Activated naive CD4-positive, alpha-beta T cell treated with Interleukin-2 at 50 U/mL for 16 hours (primary cell): ENCODE measurements at places on chromosomes 2 and 18.

DNA sequence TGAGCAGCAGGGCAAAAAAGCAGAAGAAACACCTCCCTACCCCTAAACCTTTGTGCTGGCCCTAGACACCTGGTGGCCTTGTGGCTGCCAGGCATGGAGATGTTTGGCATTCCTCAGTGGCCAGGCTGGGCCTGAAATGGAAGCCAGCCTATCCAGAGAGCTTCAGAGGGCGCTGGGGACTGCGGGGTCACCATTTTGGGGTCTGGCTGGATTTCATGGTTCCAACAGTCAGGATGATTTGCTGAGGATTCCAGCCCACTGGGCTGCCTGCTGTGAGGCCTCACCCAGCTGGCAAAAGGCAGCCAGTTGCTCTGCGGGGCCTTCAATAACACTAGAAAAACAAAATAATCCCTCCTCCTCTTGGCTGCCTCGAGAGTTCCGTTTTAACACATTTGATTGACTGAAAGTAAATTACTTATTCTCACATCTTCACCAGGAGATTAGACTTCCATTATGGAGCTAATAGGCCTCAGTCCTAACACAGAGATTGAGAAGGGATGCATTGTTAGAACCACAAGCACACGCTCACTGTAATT lies 154.1 kb downstream of the EN1 start:
- DNase-seq = no peak

- DNase-seq = no peak
Observed at GRCh38 chr2:63049970-63050333, 678 bp upstream of the OTX1 start.

- DNase-seq = no peak
Observed at GRCh38 chr2:190765386-190766173, 115.0 kb upstream of the GLS start.

- DNase-seq = no peak
Observed at GRCh38 chr2:217787160-217787877, 215.5 kb downstream of the TNS1 start.

- peak; percentile 68 for DNase-seq
Observed at GRCh38 chr2:240586919-240587800, 626 bp downstream of the CAPN10 start.

GRCh38 chr2:122422384-122422991 lies 667.0 kb downstream of the TSN start:
- DNase-seq = no peak

GRCh38 chr2:229348128-229348527 lies 77.0 kb upstream of the PID1 start:
- DNase-seq = no peak

GRCh38 chr2:69242651-69243051 lies 144.4 kb downstream of the GFPT1 start:
- no peak for DNase-seq

DNA sequence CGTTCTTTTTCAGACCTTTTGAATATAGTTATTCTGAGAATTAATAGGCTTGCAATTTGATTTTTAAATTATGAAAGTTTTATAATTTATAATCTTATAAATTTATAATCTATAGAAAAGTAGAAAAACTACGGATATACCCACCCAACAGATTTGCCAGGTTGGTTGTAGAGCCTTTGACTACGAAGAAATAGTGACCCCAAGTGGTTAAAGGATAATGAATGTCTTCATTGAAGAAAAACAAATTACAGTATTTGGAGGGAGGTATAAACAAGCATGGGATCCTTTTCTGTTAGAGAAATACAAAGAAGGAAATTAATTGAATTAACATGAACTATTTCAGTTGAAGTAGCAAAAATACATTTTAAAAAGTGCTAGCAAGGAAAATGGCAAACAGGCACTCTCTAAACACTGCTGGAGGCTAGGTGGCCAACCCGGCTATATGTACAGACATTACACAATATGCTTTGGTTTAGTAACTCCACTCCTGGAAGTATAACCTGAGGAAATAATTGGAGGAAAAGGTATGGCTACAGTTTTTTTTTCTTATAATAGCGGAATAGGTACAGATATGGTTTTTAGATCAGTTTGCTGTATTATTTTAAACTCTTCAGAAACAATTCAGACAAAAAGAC lies 110.9 kb downstream of the MIB1 start:
- no peak for DNase-seq

DNA sequence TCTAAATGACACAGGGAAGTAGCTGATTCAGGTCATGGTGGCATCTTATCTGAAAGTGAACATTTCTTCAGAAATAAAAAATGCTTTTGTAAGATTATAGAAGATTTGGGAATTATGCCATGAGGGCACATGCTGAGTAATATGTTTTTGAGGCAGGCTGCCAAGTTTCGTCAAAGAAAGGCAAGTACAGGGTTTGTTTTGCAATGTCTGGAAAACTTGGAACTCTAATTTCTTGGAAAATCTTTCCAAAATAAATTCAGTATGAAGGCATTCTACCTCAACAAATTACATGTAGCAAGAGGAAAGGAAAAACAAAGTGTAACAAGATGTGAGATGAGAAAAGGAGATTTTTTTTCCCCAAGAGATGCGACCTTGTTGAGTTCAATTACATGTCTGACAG lies 167.7 kb downstream of the PLCL1 start:
- no peak for DNase-seq

DNA sequence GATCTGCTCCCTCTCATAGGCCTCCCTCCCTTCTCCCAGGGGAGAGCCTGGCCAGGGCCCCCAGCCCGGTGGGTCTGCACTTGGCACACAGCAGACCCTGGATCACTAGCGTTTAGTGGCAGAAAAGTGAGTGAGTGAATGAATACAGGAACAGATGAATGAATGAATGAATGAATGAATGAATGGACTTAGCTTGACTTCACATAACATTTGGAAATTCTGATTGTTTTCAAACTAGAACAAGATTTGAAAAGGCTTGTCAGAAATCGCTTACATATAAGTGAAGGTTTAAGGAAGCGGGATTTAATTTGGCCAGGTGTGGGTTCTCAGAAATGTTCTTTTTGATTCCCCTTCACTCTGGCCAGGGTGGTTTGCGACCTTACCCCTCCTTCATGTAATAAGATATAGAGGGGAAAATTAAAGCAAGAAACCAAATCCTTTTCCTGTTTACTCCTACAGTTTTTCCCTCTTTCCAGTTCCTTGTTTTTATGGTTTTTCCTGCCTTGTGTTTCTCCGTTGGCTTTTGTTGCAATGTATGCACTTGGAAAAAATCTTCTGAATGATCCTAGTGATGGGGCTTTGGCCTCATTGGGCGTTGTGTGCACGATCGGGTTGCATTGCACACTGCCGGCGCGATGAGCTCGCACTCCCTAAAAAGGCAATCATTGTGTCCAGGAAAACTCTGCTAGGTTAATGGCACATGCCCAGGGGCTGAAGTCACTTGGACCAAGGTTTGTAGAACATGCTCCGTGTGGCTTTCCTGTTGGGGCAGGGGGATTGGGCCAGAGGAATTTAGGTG lies 16.4 kb downstream of the LRRFIP1 start:
- no peak for DNase-seq

GRCh38 chr2:112840068-112840445 lies 3.5 kb upstream of the IL1B start:
- no peak for DNase-seq

DNA sequence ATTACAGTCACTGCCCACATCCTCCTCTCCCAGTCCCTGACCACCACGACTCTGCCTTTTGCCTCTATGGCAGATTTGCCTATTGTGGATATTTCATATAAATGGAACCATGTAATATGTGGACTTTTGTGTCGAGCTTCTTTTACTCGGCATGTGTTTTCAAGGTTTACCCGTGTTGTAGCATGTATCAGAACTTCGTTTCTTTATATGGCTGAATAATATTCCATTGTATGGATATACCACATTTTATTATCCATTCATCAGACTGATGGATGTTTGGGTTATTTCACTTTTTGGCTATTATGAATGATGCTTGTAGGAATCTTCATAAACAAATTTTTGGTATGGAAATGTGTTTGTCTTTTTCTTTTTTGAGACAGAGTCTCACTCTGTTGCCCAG lies 24.2 kb upstream of the E2F6 start:
- DNase-seq = no peak
